ENCODE measurements at places on chromosomes 7 and 10. TPM values are rescaled to one million over a fixed set of nuclear protein-coding genes. Genes with fewer than 3 reads are reported as not detected.

FAM25G gene
- total RNA-seq: not detected

RNF32 gene
- total RNA-seq: 0.49 TPM

DNA sequence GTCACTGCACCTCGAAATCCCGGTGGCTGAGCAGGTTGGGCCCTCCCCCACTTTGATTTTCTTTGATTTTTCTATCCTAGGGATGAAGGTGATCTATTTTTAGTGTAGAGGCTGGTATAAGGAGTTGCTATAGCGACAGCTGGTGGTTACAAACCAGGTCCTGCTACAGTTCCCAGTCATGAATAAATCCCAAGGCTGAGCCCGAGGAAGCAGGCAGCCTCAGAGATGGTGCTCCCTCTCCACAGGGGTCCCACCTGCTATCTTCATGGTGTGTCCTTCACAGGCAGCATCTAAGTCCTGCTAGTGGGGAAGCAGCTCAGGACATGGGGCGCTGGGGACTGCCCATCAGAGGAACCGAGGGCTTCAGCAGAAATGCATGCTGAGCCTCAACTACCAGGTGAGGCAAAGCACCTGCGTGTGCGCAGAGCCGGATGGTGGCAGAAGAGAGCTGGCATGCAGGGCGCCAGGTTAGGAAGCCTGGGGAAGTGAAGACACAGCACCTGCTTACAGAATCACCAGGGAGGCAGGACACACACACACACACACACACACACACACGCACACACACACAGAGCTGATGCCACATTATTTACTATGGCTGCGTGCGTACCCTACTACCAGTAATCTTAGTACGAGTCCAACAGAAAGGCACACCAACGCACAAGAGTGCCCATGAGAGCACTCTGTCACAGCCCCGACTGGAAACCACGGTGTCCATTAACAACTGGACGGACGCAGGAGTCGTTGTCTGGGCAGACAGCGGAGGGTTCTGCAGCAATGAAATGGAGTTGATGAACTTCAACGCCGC lies 150.9 kb downstream of the PRKAG2 start:
- no peak for DNase-seq

- DNase-seq: no peak
Observed at GRCh38 chr7:143973870-143974416, 19.3 kb downstream of the OR2F1 start.

HMX2 gene
- total RNA-seq: not detected

- no peak for DNase-seq
Observed at GRCh38 chr10:43890124-43890523, 241.4 kb upstream of the ZNF32 start.

DNA sequence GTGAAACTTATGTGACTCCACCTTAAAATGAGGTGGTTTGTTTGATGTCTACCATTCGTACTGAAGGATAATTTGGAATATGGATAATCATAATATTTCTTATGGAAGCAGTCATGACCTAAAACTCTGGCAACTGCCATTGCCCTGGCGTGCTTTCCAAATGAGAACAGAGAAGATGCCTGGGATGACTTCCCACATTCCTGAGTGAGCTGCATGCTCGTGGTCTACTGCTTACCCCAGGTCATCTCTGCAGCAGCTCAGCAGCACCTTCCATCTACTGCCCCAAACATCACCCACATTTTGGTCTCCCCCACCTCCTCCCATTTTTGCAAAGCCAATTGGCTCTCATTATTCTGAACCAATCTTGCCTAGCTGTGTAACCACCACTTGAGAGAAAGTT lies 40.1 kb downstream of the LYZL1 start:
- DNase-seq: peak; percentile 37

ADGRA1 gene
- not detected for total RNA-seq

DNA sequence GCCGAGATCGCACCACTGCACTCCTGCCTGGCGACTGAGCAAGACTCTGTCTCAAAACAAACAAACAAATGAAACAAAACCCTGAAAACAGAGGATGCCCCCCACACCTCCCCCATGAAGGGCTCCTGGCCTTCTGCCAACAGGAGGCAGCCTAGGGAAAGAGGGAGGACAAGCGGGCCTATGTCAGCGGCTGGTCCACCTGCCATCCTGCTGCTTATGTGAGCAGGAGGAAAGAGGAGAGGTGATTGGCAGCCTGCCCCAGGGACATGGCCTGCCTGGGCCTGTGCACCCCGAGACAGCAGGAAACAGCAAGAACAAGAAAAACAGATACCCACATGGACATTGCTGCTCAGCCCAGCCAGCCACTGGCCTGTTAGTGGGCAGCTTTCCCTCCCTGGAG lies 9.1 kb upstream of the ZNF316 start:
- DNase-seq: no peak

DNA sequence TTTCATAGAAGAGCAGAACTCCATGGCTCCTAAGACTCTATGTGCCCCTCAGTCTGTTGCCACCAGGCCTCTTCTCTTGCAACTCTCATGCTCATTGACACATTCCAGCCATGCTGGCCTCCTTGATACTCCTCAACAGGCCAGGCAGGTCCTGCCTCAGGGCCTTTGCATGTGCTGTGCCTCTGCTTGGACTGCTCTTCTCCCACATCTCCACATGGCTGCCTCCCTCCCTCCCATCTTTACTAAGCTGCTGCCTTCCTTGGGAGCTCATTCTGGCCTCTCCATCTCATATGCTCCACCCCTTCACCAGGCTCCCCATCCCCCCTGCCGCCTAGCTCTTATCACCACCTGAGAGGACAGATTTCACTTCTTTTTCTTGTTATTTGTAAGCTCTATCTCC lies 103.8 kb upstream of the GPR26 start:
- no peak for DNase-seq

ICA1 gene
- 98.2 TPM for total RNA-seq

SUPV3L1 gene
- 29.9 TPM for total RNA-seq

DNA sequence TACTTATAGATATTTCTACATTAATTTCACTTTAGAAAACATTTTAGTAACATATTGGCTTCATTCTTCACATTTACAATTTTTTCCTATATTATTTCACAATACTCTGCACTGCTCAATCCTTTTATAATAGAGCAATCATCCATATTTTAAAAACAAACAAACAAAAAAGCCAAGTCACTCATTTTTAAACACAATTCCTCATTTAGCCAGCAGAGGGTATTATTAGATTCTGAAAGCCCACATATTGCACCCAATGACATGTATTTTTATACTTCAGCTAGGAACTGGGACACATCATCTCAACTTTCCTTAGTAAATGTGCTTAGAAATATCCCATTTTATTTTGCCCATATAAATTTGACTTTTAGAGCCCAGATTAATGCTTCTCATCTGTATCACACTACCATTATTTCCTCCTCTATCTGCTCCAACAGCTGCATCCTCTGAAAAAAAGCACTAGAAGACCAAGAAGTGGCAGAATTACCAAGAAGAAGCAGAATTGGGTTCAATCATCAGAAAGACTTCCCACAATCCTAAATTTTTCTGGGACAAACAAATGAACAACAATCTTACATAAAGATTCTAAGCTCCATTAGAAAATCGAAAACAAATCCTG lies 29.5 kb downstream of the CTNNA3 start:
- DNase-seq: no peak

GRCh38 chr10:119478111-119478802 lies 64.3 kb downstream of the RGS10 start:
- DNase-seq: no peak

GRCh38 chr7:69772718-69773436 lies 174.6 kb downstream of the AUTS2 start:
- no peak for DNase-seq

- DNase-seq: no peak
Observed at GRCh38 chr7:33823913-33824312, 81.4 kb upstream of the BMPER start.

FBH1 gene
- 82.1 TPM for total RNA-seq

OPN1SW gene
- not detected for total RNA-seq

CNNM1 gene
- 0.03 TPM for total RNA-seq

MET gene
- 8.4 TPM for total RNA-seq

DNA sequence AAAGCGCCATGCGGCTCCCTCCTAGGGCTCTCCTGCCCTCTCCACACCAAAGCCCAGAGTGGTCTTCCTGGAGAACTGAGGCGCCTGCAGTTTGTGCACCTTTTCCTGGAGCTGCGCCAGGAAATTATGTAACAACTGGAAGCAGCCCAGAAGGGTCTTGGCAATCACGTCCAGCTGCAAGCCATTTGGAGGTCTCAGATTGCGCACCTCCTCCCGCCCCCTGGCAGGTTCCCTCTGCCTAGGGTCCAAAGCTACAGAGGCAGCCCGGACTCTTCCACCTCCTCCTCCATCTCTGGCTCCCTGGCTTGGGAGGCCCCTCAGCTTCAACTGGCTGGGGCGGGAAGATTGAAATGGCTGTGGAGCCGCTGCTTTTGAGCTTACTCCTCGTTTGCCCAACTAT lies 34.0 kb upstream of the SFTPD start:
- peak; percentile 53 for DNase-seq

DNA sequence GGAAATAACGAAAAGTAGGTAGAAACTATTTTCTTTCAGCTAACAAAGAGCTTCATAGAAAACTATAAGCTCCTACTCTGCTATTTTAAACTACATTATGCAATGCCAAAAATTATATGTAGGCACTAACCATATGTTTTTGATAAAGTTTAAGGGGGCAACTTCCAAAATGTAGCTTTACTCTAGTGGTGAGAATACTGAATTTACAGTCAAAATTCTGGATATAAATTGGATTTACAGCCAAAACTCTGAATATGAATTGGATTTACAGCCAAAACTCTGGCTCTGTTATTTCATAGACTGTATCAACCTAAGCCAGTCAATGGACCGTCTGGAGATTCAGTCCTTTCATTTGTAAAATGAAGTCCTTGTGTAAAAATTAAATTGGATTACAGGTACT lies 86.8 kb upstream of the ANK3 start:
- DNase-seq: no peak

GRCh38 chr10:34155812-34156211 lies 659.3 kb downstream of the PARD3 start:
- DNase-seq: no peak

VGF gene
- total RNA-seq: not detected

DNA sequence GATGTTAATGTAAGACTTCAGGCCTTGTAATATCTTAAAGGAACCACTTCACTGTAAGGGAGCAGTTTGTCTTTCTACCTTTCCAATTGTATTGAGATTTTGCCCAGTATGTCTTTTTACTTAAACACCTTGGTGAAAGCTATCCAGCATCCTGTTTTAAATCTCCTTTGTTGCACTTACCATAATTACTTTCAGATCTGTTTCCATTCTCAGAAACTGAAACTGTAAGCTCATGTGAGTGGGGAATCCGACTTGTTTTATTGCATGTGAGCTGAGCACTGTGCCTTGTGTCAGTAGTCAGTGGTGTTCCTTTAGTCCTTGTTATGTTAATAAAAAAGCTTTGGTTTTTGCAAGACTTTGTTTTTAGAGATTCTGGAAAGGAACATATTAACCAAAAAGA lies 42.2 kb downstream of the BMPR1A start:
- no peak for DNase-seq

DNA sequence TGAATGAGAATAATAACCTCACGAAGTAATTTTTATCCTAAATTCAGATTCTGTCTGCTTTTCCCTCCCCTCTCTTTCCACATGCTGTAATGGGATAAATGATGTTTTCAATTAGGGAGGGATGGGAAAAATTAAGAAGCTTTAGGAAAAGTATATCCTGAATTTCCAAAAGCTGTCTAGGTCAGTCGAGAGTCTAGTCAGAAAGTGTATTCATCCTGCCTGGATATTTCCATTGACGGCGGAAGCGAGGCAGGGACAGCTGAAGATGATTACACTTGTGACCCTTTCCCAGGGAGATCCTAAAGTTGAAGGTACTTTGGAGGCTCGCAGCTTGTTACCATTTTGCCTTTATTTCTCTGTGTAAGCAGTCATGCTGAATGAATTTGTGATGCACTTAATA lies 204.1 kb downstream of the ZNF365 start:
- no peak for DNase-seq

DNA sequence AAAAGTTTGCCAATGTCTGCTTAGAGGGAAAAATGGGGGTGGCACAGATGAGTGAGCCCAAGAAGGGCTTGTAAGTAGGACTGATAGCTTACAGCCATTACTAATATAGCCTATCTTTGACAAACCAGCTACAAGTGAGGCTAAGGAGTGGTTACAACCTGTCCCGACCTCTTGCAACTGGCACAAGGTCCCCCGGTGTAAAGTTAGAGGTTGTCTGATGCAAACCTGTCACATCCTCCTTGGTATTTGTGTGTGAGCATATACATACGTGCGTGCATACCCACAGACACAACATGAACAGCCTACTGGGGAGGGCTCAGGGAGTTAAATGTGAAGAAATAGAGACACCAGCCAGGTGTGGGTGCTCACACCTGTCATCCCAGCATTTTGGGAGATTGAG lies 14.6 kb downstream of the ADAP1 start:
- no peak for DNase-seq

DNA sequence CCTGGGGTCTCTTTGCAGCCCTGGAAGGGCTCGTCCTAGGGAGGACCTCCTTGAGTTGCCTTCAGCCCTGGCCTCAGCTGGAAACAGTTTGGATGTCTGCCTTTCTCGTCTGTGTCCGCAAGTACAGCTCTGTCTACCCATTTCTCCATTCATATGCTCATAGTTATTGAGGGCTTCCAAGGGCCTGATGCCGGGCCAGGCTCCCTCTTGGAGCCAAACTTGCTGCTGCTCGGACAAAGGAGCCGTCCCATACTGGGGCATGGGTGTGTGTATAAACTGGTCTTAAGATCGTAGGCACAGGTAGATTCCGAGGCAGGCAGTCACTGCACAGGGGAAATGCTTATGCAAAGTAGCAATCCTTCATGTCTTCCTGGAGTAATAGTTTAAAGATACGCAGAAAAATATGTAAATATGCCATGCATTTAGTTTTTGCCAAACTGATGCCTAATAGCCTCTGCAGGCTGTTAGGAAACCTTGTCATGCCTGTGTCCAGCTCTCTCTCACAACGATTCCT lies 117.0 kb upstream of the BTBD16 start:
- peak; percentile 66 for DNase-seq

DNA sequence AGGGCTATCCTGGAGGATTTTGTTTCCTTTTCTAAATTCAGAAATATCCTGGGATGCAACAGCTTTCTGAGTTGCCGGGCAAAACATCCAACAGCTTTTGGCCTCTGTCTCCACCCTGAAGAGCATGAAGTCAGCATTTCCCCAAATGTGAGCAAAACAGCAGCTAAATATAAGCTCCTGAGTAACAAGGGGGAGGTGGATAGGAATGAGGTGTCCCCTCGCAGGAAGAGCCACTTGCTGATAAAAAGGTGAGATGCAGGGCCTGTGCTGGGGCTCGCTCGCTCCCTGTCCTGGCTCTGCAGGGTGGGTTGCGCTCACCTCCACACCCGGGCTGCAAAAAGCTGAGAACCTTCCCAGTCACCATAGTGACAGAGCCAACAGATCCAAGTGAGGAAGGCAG lies 264.3 kb downstream of the ZEB1 start:
- DNase-seq: no peak
